ENCODE measurements at places on chromosomes 7 and 10. TPM values are rescaled to one million over a fixed set of nuclear protein-coding genes. Genes with fewer than 3 reads are reported as not detected.

- H3K27me3 ChIP-seq = no peaks in the 10 kb centered on the region
- no peaks in the 10 kb centered on the region for H3K36me3 ChIP-seq
- H3K4me1 ChIP-seq = no peaks in the 10 kb centered on the region
- no peak overlapping the region for H3K27ac ChIP-seq
- H3K4me3 ChIP-seq = no peak overlapping the region
- peak; percentile 70 for DNase-seq
Observed at GRCh38 chr10:125284875-125285597, 124.7 kb upstream of the CTBP2 start.

- H3K4me1 ChIP-seq = peaks cover 42% of the 10 kb centered on the region
- H3K27me3 ChIP-seq = no peaks in the 10 kb centered on the region
- no peak overlapping the region for H3K4me3 ChIP-seq
- H3K27ac ChIP-seq = no peak overlapping the region
- no peak for DNase-seq
- no peaks in the 10 kb centered on the region for H3K36me3 ChIP-seq
Observed at GRCh38 chr7:22670422-22670815, 56.6 kb upstream of the IL6 start.

GRCh38 chr10:80473692-80474596 lies 19.8 kb downstream of the TSPAN14 start:
- no peak overlapping the region for H3K4me3 ChIP-seq
- H3K4me1 ChIP-seq = peaks cover 33% of the 10 kb centered on the region
- peaks cover 6% of the 10 kb centered on the region for H3K27me3 ChIP-seq
- H3K36me3 ChIP-seq = no peaks in the 10 kb centered on the region

- no peaks in the 10 kb centered on the region for H3K36me3 ChIP-seq
- H3K27me3 ChIP-seq = no peaks in the 10 kb centered on the region
- no peak for DNase-seq
- H3K4me1 ChIP-seq = no peaks in the 10 kb centered on the region
- H3K4me3 ChIP-seq = no peak overlapping the region
- no peak overlapping the region for H3K27ac ChIP-seq
Observed at GRCh38 chr10:132464256-132465192, 67.5 kb downstream of the PWWP2B start.

GRCh38 chr10:79153745-79154144 lies 85.0 kb downstream of the ZMIZ1 start:
- DNase-seq = no peak
- no peak overlapping the region for H3K4me3 ChIP-seq
- H3K4me1 ChIP-seq = peaks cover 24% of the 10 kb centered on the region

DNA sequence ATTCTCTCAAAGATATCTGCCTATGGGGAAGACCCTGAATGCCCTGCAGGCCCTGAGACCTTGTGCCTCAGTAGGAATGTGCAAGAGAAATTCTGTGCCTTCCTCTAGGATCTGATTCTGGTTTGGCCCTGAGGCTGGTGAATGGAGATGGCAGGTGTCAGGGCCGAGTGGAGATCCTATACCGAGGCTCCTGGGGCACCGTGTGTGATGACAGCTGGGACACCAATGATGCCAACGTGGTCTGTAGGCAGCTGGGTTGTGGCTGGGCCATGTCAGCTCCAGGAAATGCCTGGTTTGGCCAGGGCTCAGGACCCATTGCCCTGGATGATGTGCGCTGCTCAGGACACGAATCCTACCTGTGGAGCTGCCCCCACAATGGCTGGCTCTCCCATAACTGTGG lies 15.7 kb downstream of the DMBT1 start:
- no peaks in the 10 kb centered on the region for H3K4me1 ChIP-seq
- no peak overlapping the region for H3K27ac ChIP-seq
- no peak for DNase-seq

- peaks cover 11% of the 10 kb centered on the region for H3K36me3 ChIP-seq
- H3K4me1 ChIP-seq = no peaks in the 10 kb centered on the region
- no peaks in the 10 kb centered on the region for H3K27me3 ChIP-seq
- no peak overlapping the region for H3K4me3 ChIP-seq
- no peak overlapping the region for H3K27ac ChIP-seq
Observed at GRCh38 chr7:2209961-2210323, 22.8 kb downstream of the MAD1L1 start.

GRCh38 chr10:3761904-3762303 lies 23.1 kb downstream of the KLF6 start:
- peak; percentile 83 for DNase-seq
- no peak overlapping the region for H3K4me3 ChIP-seq
- H3K27me3 ChIP-seq = no peaks in the 10 kb centered on the region
- H3K36me3 ChIP-seq = no peaks in the 10 kb centered on the region
- H3K27ac ChIP-seq = no peak overlapping the region

DNA sequence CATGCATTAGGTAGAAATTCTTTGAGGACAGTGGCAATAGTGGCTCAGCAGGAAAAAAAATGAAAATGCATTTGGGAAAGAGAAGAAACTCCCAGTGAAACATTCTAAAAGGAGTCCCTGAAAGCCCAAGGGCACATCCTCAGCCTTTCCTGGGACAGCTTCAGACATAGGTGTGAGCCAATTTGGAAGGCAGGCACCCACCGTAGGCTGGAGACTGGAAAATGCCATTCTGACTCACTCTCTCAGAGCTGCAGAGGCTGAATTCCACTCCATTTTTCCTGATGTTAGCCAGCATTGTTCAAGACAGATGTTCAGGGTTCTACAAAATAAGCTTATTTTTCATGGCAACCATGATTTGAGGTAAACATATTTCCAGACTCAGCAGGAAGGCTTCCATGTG lies 379.0 kb upstream of the FZD8 start:
- H3K36me3 ChIP-seq = no peaks in the 10 kb centered on the region
- no peaks in the 10 kb centered on the region for H3K27me3 ChIP-seq
- H3K27ac ChIP-seq = no peak overlapping the region
- H3K4me1 ChIP-seq = no peaks in the 10 kb centered on the region

DNA sequence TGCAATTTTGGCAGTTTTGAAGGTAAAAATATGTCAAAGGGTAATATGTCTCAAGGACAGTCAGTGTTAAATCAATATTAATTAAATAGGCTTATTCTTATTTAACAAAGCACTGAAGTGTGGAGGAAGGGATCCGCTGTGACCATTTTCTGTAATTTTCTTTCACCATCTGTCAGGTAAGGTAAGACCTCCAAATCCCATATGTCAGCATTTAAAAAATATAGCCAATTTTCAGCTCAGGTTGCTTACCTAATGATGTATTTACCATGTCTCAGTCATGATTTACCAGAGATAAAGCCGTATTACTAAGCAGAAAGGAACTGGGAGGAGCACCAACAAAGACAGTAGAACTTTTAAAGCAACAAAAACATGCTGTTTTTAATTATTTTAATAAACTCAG lies 683.9 kb downstream of the CCSER2 start:
- DNase-seq = no peak
- no peaks in the 10 kb centered on the region for H3K27me3 ChIP-seq
- no peak overlapping the region for H3K27ac ChIP-seq
- H3K4me1 ChIP-seq = no peaks in the 10 kb centered on the region
- no peak overlapping the region for H3K4me3 ChIP-seq

DNA sequence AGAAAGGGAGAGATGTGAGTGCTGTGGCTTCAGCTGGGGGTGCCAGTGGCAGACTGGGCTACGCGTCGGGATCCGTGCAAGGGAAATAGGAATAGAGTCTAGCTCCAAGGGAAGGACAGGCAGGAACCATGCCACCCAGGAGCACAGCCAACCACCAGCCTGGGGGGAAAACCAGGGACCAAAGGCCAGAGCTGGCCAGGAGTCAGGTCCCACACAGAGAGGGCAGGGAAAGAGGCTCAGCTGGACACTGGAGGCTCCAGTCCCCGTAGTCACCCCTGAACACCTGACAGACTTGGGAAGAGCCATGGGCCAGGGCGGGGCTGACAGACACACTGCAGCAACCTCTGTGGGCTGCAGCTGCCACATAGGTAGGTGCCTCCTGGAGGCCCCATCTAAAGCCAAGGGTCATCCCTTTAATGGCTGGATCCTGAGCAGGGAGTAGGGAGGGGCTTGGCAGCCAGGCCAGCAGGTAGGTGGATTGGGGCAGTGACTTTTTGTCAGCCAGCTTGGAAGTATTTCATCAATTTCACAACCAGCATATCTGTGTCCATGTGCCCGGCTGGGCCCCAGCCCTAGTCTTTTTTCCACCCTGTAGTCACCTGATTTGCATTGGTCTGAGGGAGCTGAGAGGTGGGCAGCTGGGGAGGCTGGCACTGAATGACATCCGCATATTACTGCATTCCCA lies 163.2 kb downstream of the SH2D4B start:
- H3K4me3 ChIP-seq = no peak overlapping the region
- H3K4me1 ChIP-seq = 0 out of 2 replicates have a peak, but pooled peaks cover 3% of the 10 kb centered on the region
- DNase-seq = no peak
- no peaks in the 10 kb centered on the region for H3K27me3 ChIP-seq

GRCh38 chr7:140501966-140502365 lies 22.7 kb upstream of the MKRN1 start:
- H3K4me3 ChIP-seq = no peak overlapping the region
- no peaks in the 10 kb centered on the region for H3K36me3 ChIP-seq
- H3K27ac ChIP-seq = no peak overlapping the region
- no peak for DNase-seq

GRCh38 chr7:85102813-85103350 lies 84.0 kb downstream of the SEMA3D start:
- H3K27ac ChIP-seq = no peak overlapping the region
- no peaks in the 10 kb centered on the region for H3K27me3 ChIP-seq
- no peak overlapping the region for H3K4me3 ChIP-seq

GRCh38 chr7:18894155-18894554 lies 223.3 kb downstream of the TWIST1 start:
- 0 out of 2 replicates have a peak, but pooled peaks cover 6% of the 10 kb centered on the region for H3K4me1 ChIP-seq
- no peak overlapping the region for H3K4me3 ChIP-seq
- DNase-seq = peak; percentile 37

GRCh38 chr7:104480529-104480928 lies 152.1 kb downstream of the LHFPL3 start:
- peak; percentile 12 for DNase-seq
- H3K36me3 ChIP-seq = no peaks in the 10 kb centered on the region
- H3K27me3 ChIP-seq = no peaks in the 10 kb centered on the region
- H3K4me3 ChIP-seq = no peak overlapping the region

DNA sequence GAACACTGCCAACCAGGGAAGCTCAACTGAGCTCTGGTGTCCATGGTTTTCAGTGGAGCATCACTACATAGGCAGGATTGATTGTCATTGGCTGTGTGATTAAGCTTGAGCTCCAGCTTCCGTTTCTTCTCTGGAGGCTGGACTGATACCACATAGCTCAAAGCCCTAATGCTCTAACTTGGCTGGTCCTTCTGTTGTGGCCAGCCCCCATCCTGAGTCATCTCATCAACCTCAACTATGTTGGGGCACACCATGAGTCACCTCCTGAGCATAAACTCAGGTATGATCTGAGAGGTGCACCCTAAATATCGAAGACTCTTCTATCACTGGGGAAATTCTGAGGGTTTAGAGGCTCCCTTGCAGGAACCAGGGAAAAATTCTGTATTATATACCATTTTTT lies 114.5 kb upstream of the INHBA start:
- H3K27me3 ChIP-seq = no peaks in the 10 kb centered on the region
- no peak overlapping the region for H3K4me3 ChIP-seq
- H3K36me3 ChIP-seq = no peaks in the 10 kb centered on the region
- H3K27ac ChIP-seq = no peak overlapping the region
- 0 out of 2 replicates have a peak, but pooled peaks cover 8% of the 10 kb centered on the region for H3K4me1 ChIP-seq

- peaks cover 24% of the 10 kb centered on the region for H3K4me1 ChIP-seq
- no peak overlapping the region for H3K27ac ChIP-seq
- H3K27me3 ChIP-seq = peaks cover 88% of the 10 kb centered on the region
- DNase-seq = peak; percentile 60
- H3K36me3 ChIP-seq = no peaks in the 10 kb centered on the region
Observed at GRCh38 chr10:27747096-27747451, 1.5 kb upstream of the MKX start.

- H3K27me3 ChIP-seq = no peaks in the 10 kb centered on the region
- H3K4me3 ChIP-seq = no peak overlapping the region
- H3K4me1 ChIP-seq = no peaks in the 10 kb centered on the region
- no peak for DNase-seq
- H3K27ac ChIP-seq = no peak overlapping the region
Observed at GRCh38 chr10:125756196-125756595, 19.4 kb downstream of the MMP21 start.

DNA sequence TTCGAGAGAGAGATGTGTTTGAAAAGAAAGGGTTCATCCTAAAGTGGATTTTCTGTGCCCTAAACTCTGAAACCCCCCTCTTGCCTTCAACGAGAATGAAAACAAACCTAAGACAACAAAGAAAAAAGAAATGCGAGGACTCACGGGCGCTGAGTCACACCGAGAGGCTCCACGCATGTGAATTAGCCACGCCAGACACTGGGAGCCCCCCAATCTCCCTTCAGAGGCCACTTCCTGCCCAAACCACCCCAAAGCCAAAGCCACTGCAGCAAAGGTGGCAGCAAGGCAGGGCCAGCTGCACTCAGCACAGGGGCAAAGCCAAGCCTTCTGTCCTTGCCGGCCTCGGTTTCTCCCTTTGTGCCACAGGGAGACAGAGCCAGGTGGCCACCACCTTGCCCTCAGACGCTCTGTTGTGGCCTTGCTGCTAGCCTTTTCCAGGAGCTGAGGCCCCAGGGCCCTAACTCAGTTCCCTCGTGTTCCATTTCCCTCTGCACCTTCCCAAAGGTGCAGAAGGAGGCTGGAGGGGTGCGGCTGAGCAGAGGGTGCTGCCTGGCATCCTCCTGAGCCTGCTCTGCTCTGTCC lies 93.3 kb downstream of the FAM53B start:
- peak; percentile 47 for DNase-seq
- H3K4me3 ChIP-seq = no peak overlapping the region
- H3K4me1 ChIP-seq = peaks cover 13% of the 10 kb centered on the region
- H3K36me3 ChIP-seq = no peaks in the 10 kb centered on the region
- peak overlapping the region; percentile 78 for H3K27ac ChIP-seq
- no peaks in the 10 kb centered on the region for H3K27me3 ChIP-seq

GRCh38 chr10:33859319-33860022 lies 525.0 kb upstream of the NRP1 start:
- no peaks in the 10 kb centered on the region for H3K36me3 ChIP-seq
- no peak overlapping the region for H3K4me3 ChIP-seq
- DNase-seq = no peak
- no peak overlapping the region for H3K27ac ChIP-seq

- no peaks in the 10 kb centered on the region for H3K36me3 ChIP-seq
- no peaks in the 10 kb centered on the region for H3K27me3 ChIP-seq
- no peaks in the 10 kb centered on the region for H3K4me1 ChIP-seq
- DNase-seq = no peak
Observed at GRCh38 chr7:144399946-144400345, 3.5 kb downstream of the NOBOX start.

PMPCB gene
- 90.0 TPM for total RNA-seq

BTBD16 gene
- total RNA-seq = not detected

ADGRA1 gene
- 0.66 TPM for total RNA-seq

DPYSL4 gene
- total RNA-seq = 23.9 TPM

CYP3A4 gene
- total RNA-seq = not detected

TUBB8 gene
- 1.4 TPM for total RNA-seq

TMEM273 gene
- total RNA-seq = not detected

RASA4B gene
- total RNA-seq = 1.5 TPM

OR6V1 gene
- total RNA-seq = not detected

C10orf53 gene
- total RNA-seq = not detected

RARRES2 gene
- total RNA-seq = 169 TPM

PITX3 gene
- total RNA-seq = 1.5 TPM

OR2A5 gene
- not detected for total RNA-seq

PAX4 gene
- total RNA-seq = not detected

CCDC71L gene
- 19.1 TPM for total RNA-seq

UNC5B gene
- 31.2 TPM for total RNA-seq

PLXNA4 gene
- total RNA-seq = 0.80 TPM

NET1 gene
- 98.3 TPM for total RNA-seq

IFIT1B gene
- total RNA-seq = not detected

ANXA8 gene
- total RNA-seq = not detected

SPDYE5 gene
- not detected for total RNA-seq

PRPS1L1 gene
- not detected for total RNA-seq

All from GM23338 (cell line).